ENCODE measurements at places on chromosomes 4 and X.

GRCh38 chr4:107304699-107305286 lies 268.7 kb upstream of the DKK2 start:
- no peak for DNase-seq

DNA sequence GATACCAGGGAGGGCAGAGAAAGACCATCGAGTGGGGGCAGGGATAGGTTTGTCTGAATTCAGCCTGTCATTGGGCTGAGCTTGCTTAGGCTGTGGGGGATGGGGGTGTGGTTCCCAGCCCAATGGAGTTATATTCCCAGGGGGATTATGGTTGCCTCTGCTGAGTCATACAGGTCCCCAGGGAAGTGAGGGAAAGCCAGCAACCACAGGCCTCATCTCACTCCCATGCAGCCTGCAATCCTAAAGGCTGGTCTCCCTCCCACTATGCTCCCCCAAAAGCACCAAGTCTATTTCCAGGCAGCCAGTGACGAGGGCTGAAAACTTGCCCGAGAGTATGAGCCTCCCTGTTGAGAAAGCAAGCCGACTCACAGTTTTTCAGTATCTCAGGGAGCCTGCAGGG lies 39.3 kb downstream of the AFM start:
- no peak for DNase-seq

GRCh38 chr4:1466034-1466862 lies 60.0 kb upstream of the NKX1-1 start:
- DNase-seq, result no peak

- no peak for DNase-seq
These were observed 17.8 kb downstream of the TIGD2 start for GRCh38 chr4:89129080-89129640.

DNA sequence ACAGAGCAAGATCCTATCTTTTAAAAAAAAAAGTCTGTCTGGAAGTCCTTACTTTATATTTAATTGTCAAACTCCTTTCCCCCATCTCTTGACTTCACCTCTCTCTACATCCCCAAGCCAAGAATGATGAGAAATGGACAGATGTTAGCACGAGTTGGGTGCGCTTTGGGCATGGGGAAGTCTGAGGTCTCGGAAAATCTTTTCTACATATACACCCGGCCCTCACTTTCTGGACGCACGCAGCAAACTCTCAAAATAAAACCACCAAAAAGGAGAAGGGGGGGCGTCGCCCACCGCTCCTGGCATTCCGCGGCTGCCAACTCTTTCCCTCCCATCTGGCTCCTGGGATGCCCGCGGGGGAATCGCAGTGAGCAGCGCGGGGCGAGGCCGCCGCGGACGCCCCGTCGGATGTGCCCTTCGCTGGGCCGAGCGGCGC lies 756 bp downstream of the IGFBP7 start:
- DNase-seq, result no peak

DNA sequence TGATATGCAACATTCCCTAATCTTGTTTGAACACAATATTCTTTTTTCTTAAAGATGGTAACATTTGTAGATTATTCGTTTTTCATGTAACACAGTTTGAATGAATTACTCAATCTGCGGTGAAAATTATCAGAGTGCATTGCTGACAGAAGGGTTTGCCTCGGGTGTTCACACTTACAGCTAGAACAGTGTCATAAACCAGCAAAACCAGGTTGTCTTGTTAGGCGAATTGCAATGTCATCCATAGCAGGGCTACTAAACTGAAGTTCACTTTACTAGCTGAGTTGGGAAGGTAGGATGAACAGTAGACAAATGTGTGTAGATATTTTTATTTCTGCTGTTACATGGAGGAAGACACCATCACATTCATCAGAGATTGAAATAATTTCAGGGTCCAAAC lies 98.9 kb downstream of the SLC39A8 start:
- no peak for DNase-seq
